Left ventricle myocardium inferior (tissue), 1 donor: ENCODE measurements at places on chromosomes 1 and 21. TPM values are rescaled to one million over a fixed set of nuclear protein-coding genes. Genes with fewer than 3 reads are reported as not detected.

DNA sequence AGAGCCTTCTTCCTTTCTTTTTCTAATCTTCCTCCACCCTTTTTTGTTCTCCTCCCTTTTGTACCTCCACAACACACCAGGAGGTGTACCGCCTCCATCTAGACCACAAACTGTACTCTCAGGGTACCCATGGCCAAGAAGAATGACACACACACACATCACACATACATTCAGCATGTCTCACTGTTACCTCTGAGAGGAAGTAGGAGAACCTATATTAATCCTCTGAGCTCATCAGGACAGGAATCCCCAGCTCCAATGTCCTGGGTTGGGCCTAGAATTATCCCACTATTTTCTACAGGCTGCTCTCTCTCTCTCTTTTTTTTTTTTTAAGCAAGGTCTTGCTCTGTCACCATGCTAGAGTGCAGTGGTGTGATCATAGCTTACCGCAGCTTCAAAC, 36.7 kb downstream of the ATP2B4 start:
- no peak for DNase-seq

DNA sequence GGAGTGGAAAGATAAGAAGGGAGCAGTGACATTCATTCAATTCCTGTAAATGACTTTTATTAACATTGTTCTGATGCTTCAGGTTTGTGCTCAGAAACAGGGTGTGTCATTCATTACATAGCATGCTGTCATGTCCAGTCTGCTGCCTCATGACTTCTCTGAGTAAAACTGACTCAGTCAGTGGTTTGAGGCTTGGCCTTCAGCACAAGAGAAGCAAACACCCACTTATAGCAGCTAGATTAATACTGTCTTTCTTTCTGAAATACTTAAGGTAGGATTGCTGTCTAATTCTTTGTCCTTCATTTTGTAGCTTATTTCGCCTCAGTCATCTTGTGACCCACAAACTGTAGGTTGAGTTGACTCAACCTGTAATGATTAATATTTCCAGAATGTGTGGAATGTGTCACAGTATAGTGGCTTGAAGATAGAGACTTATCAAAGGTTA, 32.9 kb downstream of the RASAL2 start:
- no peak for DNase-seq

- no peak for DNase-seq
These were observed 67.8 kb downstream of the PRRX1 start for GRCh38 chr1:170731566-170732251.

- DNase-seq = no peak
These were observed 193.2 kb upstream of the PLXNA2 start for GRCh38 chr1:208437401-208437800.

GRCh38 chr1:194353121-194353520, 1166.7 kb upstream of the B3GALT2 start:
- DNase-seq = no peak

DNA sequence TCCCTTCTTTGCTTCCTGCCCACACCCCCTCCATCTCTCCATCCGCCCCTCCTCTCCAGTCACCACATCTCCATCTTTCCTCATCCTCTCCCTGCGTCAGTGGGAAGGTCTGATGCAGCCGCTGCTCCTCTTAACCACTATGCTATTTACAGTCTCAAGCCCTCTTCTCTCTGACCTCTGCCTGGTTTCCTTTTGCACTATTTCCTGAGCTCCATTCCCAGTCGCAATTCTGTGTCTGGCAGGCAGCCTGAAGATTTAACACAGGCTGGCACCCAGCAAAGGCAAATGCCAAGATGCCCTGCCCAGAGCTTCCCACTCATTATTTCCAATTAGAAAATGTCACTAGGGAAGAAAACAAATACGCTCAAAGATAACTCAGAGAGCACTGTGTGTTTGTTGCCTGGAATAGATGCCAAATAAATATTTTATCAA, 89.6 kb upstream of the LPGAT1 start:
- DNase-seq = no peak

The BACE2 gene
- 16.0 TPM for total RNA-seq

The MCOLN3 gene
- 0.44 TPM for total RNA-seq

The TSACC gene
- total RNA-seq = 0.58 TPM

The ORC1 gene
- total RNA-seq = 0.11 TPM

- no peak for DNase-seq
These were observed 127.3 kb downstream of the HLCS start for GRCh38 chr21:36839123-36839522.

DNA sequence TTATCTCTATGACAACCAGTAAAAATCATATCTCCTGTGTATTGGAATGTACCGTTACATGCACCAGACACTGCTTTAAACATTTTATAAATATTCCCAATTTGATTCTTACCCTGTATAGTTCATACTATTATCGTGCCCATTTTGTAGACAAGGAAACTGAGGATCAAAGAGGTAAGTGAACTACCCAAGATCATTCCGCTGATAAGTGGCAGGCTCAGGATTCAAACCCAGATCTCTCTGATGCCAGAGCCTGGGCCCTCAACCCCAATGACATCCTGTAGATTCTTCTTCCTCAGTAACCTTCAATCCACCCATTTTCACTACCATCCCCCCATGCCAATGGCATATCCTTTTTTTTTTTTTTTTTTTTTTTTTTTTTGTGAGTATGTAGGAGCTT, 12.3 kb downstream of the CFAP57 start:
- DNase-seq = no peak
